ENCODE measurements at places on chromosomes 1 and 21.

GRCh38 chr1:12142141-12142823 is 24.5 kb upstream of the TNFRSF1B start:
- DNase-seq = no peak

DNA sequence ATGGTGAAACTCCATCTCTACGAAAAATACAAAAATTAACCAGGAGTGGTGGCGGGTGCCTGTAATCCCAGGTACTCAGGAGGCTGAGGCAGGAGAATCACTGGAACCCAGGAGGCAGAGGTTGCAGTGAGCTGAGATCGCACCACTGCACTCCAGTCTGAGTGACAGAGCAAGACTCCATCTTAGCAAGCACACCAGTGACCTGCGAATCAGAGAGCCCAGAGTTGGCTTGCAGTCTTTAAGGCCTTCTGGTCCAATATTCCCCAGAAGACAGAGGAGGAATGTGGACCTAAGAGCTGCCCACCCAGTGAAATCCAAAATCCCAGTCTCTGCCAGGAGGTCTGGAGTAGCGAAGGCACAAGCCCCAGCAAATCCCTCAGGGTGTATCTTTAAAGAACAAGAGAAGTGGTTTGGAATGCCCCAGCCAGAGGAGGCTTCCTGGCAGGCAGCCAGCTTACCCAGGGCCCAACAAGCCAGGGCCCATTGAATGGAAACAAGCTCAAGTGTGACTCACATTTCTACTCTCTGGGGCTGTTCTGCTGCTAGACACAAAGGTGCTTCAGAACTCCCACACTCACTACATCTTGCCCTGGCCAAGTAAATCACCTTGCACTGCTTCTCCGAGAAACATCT is 23.9 kb downstream of the GPR161 start:
- peak; percentile 12 for DNase-seq

- no peak for DNase-seq
Measured at GRCh38 chr1:76713535-76713934, 153.7 kb upstream of the ST6GALNAC5 start.

DNA sequence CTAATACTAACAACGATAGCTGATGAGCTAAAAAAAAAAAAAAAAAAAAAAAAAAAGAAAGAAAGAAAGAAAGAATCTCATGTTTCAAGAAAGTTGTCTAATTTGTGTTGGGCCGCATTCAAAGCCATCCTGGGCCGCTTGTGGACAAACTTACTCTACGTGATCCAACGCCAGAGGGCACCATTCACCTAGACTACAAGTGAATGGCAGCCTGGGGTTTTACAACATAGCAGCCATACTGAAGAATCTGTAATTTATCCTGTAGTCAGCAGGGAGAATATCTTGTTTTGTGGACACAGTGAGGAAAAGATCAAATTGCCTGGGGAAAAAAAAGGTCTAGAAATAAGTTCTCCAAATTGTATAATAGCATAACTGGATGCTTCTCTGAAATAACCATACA is 47.0 kb downstream of the CYP2J2 start:
- peak; percentile 37 for DNase-seq

DNA sequence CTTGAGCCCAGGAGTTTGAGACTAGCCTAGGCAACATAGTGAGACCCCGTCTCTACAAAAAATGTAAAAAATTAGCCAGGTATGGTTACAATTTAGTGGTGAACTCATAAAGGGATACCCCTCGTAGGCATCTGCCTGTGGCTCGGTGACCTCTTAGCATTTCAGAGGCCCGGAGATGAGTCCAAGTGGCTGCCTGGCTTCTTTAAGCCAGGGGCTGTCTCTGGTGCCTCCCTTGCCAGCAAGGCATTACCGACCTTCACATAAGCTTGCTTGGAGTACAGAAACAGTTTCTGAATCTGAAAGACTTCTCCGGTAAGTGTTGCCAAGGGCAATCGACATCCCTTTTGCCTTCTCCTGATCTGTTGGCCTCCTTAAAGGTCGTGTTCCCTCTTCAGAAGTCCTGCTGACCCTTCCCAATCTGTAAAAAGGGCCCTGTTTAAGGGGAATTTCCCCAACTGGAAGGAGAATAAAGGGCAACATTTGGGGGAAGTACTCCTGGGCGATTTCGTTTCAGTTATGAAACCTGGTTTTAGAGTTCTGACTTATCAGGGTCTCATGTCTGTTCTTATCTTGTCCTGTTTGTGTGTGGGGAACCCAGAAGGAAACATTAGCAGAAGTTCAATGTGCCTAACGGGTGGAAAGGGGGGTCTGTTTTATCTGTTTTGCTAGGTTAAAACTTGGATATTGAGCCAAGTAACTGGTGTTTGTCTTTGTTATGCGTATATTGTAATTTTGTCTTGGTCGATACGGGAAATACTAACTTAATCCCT is 32.9 kb downstream of the KIFAP3 start:
- no peak for DNase-seq

DNA sequence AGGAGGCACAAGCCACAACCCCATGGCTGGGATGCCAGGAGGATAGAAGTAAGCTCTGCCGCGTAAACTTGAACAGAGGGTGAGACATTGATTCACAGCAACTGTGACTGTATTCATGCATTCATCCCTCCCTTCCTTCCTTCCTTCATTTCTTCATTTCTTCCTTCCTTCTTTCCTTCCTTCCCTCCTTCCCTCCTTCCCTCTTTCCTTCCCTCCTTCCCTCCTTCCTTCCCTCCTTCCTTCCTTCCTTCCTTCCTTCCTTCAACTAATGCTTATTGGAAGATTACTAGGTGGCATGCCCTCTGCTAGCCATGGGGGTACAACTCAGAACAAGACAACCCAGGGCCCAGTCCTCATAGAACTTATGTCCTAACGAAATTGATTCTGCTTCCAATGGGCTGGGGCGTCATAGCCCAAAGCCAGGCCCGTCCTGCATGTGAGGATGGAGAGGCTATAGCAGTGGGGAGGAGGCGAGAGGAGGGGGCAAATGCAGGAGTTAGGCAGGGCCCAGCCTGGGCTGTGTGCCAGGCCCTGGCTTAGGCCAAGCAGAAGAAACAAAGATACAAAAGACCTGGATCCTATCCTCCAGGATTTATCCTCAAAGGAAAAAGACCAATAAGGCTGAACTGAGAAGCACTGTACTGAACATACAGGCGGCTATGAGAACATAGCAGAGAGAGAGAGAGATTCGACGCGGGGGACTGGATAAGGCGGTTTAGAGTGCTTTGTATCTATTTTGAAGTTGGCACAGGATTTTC is 24.4 kb upstream of the PAXBP1 start:
- no peak for DNase-seq

- no peak for DNase-seq
Measured at GRCh38 chr1:216142921-216143320, 280.3 kb downstream of the USH2A start.

DNA sequence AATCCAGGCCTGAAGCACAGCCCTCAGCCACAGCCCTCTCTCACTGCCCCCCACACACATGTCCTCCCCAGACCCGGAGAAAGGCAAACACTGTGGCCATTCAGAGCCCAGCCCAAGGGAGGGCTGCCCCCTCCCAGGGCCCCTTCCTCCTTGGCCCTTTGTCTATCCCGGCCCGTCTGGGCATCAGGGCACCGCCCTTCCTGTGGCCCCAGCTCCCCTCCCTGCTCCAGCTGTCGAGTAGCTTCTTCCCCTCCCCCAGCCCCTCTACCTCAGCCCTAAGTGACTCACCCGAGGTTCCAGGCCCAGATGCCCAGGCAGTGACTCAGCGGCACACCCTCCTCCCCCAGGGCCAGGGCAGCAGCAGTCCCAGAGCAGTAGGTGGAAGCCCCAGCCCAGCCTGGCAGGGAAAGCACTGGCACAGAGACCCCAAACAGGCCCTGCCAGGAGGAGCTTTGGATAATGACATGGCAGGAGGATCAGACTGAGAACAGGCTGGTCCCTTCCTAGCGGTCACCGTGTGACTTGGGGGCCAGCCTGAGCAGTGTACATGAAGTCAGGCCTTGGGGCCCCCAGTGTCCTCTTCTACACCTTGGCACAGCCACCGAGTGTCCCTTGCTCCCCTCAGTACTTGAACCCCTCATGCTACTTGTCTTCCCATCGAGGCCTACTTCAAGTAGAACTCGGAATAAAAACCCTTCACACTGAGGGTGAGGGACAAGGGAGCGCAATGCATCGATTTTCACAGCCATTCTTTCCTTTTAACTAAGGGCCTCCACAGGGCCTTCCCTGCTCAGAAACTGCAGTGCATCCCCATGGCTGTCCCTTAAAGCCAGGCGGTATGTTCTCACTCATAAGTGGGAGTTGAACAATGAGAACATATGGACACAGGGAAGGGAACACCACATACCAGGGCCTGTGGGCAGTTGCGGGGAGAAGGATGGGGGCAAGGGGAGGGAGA is 1.0 kb upstream of the S100A2 start:
- DNase-seq = peak; percentile 37

DNA sequence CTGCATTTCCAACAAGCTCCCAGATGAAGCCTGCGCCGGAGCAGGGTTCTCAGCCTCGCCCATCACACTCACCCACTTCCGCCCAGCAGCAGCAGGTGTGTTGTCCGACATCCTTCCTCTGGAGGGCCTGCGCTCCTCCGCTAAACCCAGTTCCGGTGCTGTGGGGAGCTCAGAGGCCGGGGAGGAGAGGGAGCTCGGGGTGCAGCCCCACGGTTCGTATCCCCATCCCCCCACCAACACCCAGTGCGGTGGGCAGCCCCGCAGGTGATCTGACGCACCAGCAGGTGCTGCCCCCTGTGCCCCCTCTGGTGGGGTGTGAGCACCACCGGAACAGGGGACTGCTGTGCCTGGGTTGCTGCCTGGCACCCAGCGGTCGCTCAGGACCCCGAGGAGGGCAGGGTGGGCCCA is 3.4 kb upstream of the PEX10 start:
- DNase-seq = no peak

DNA sequence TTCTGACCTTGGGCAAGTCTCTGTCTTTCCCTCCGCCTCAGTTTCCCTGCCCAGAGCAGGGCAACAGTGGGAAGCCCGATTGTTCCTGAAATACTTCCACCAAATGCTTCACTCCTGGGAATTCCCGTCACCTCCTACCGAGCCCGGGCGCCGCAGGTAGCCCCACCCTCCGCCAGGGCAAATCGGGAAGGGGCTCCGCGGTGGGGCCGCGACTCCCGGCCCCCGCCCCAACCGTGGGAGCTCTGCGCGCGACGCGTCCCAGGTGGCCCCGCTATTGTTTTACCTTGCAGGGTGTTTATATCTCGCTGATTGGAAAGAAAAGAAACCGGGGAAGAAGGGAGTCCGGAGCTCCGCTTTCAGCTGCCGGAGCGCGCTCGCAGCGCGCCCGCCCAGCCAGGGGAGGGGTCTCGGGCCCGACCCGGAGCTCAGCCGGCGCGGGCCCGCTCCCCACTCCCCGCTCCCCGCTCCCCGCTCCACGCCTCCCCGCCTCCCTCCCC is 407 bp downstream of the IGSF3 start:
- DNase-seq = peak; percentile 53

- DNase-seq = no peak
Measured at GRCh38 chr21:41681939-41682718, 84.7 kb downstream of the RIPK4 start.

- no peak for DNase-seq
Measured at GRCh38 chr1:7534061-7534825, 236.9 kb upstream of the VAMP3 start.

- DNase-seq = no peak
Measured at GRCh38 chr1:30762152-30762929, 4.8 kb upstream of the LAPTM5 start.

GRCh38 chr1:55632906-55633305 is 417.7 kb upstream of the USP24 start:
- DNase-seq = no peak

DNA sequence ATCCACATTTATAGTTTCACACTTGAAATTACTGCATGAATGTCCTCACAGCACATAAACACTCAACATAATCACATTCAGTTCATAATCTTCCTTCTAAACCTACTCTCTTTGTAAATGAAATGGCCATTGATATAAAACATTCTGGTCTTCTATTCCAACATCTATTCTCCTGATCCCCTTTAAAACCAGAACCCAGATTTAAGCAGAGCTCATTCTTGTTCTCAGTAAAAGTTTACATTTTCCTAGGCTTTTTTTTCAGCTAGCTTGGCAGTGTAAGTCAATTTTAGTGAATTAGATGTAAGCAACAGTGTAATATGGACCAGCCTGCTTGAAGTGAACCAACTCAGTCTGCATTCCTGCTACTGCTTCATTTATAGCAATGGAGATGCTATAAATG is 460.7 kb upstream of the RGS18 start:
- DNase-seq = no peak

- no peak for DNase-seq
Measured at GRCh38 chr1:53197291-53198200, 922 bp downstream of the CPT2 start.

- DNase-seq = no peak
Measured at GRCh38 chr21:33769057-33769456, 126.8 kb downstream of the ITSN1 start.

DNA sequence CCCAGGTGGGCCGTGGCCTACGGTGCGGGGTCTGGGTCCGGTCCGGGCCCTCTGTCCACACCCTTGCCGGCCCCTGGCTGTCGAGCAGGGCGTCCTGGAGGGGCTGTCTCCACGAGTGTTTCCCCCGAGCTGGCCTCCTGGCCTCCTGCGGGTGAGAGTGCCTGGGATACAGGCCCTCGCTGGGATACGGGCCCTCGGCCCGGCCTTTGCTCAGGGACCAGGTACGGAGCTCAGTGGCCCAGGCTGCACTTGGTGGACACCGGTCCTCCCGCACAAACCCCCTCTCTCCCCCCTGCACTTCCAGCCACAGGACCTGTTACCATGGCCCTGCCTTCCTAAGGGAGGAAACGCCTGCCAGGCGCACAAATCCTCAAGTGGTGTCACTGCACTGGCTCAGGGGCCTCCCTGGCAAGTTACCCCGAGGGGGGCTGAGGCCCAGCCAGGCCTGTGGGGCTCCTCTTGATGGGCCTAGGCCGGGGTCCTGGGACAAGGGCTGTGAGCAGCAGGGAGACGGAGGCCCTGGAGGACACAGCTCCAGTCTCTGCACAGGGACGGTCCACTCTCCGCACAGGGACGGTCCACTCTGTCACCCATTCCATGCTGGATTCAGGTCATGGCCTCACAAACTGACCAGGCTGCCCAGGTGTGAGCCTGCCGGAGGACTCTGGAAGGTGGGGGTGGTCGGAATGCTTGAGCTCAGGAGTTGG is 18.2 kb upstream of the RNF223 start:
- no peak for DNase-seq

DNA sequence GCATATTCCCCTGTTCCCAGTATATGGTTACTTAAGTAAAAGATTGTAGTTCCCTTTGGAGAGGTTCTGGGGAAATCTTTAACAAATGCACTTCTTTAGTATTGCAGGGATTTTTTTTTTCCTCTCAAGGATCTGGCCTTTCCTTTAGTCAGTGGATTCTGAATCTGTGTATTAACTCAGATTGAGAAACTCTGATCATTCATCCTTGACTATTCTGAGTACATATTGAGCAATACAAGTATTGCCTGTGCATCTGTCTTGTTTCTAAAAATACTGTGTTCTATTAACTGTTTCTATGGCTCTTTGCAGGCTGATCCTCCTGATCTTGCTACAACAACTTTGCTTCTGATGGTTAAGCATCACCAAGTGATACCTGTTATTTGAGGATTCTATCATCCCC is 67.8 kb upstream of the FGGY start:
- DNase-seq = no peak

- no peak for DNase-seq
Measured at GRCh38 chr1:241424480-241424971, 67.5 kb upstream of the RGS7 start.

- no peak for DNase-seq
Measured at GRCh38 chr1:227885135-227885647, 62.5 kb downstream of the WNT9A start.

Measured in NCI-H1092 treated with DMSO at 0.1 percent for 48 hours (cell line).